GM12892 (cell line): ENCODE measurements at places on chromosomes 11 and 22.

DNA sequence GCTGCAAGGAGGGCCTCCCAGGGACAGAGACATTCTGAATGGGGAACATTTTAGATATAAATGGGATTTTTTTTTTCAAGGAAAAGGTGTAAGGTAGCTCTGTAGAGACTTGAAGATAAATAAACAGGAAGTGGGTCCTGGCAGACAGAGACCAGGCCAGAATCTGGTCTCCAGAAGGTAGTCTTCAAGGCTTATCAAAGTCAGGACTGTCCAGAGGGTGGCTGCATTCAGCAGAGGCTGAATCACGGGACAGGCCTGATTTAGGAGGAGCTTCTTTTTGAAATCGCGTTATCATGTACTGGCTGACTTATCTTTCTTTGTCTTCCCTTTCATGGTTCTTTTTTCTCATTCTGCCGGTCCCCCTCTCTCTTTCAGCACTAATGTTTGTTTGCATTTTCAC lies 542.9 kb downstream of the NTM start:
- DNase-seq = no peak

DNA sequence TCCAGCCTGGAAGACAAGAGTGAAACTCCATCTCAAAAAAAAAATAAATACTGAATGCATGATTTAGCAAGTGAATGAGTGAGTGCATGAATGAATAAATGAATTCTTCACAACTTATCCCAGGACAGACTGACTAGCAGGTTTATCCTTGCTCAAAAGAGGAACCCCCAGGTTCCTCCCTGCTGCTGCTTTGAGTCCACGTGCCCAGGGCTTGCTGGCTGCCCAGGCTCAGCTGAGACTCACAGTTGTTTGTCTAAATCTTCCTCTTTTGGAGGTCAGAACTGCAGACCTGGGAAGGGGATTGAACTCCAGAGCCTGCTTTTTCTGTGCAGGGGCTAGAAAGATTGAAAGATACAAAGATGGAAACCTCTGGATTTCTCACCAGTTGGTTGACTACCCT lies 117.4 kb upstream of the TMEM45B start:
- DNase-seq = no peak

DNA sequence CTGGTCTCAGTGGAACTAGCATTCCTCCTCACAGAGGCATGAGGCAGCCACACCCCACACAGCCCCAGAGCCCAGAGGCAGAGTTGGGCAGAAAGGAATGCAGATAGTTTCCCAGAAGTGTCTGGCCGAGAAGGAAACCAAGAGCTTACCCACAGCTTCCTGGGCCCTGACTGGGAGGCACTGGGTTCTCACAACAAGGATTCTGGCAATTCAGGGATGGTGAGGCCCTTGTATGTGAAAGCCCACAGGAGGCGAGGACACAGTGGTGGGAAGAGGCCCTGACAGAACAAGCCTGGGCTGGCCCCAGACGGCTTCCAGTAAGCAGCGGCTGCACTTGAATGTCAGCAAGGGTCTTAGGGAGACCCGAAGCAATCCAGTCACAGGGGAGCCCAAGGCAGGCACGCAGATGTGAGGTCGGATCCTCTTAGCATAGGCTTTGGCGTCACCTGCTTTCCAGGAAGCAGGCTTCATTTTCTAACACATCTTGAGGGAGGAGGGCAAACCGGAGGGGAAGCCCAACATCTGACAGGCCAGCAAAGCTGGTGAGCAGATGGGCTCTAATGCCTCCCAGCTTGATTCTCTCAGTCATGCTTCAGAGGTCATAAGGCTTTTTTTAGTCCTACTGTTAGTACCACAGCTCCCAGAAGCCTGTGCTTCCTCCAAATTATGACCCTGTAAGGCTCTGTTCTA lies 78.3 kb upstream of the AKIP1 start:
- DNase-seq = peak; percentile 50

DNA sequence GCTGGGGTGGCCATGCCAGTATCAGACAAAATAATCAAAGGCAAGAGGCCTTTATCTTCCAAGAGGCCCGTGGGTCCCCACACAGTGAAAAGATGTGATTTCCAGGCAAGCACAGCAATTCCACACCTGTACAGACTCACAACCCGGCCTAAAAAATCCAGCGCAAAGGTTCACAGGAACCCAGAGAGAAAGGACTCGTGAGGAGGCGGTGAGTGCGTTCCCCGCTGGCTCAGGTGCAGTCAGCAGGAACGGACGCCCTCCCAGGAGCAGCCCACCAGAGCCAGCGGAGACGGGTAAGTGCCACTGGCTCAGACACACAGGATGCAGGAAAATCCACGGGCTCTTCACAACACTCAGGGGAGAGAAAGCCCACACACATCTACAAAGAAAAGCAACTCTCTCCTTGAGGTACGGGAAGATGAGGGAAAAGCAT lies 4.4 kb downstream of the TOLLIP start:
- no peak for DNase-seq

DNA sequence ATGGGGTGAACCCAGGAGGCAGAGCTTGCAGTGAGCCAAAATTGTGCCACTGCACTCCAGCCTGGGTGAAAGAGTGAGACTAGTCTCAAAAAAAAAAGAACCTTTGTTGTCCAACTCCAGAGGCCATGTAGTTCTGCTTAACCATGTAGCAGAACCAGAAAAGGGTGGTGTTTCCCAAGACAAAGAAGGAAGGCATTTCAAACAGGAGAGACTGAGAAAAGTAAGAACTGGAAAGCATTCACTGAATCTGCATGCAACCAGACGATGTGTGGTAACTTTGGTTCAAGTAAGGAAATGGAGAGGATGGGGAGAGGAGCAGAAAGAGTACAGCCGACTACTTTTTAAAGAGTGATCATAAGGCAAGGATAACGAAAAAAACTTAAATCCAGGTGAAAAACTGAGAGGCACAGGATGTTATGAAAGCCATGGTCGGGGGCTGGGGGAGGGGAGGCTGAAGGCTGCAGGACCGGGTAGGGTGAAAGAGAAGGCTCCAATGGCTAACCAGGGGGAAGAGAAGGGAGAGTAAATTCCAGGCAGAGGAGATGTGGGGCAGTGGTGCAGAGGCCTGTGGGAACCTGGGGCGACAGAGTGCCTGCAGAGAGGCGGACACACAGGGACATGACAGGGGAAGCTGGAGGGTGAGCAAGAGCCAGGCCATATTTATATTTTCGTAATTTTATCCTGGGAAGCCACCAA lies 48.8 kb downstream of the MAPK1 start:
- DNase-seq = no peak

DNA sequence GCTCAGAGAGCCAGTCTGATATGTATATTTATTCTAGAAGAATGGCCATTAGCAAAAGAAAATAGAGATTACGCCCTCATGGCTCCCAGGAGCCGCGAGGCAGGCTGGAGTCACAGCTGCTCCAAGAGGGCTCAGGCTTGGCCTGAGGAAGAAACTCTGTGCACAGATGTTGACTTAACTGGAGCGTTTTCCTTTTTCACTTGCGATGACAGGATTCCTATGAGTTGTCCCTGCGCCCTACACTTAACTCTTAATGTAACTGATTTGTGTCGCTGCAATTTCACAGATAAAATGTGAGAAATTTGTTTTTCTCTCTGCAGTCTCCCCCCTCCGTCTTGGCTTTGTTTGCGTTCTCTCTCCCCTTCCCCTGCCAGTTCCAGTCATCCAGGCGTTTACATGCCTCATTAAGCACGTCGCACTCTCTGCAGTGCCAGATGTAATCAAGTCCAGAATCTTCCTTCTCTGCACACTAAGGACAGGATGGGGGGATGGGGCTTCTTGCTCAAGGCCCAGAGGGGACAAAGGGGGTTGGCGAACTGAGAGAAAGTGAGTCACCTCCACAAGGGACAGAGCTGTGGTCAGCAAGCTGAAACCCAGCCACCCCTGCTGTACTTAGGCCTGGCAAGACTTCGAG lies 1060.1 kb downstream of the NTM start:
- no peak for DNase-seq

GRCh38 chr22:33923033-33923432 lies 2.8 kb upstream of the LARGE1 start:
- no peak for DNase-seq

- DNase-seq = no peak
Measured at GRCh38 chr22:39994566-39995392, at the start of gene FAM83F. FAM83F (plus strand) TSS chr22:39994954; CDS start chr22:39995043, 89 bp downstream.

DNA sequence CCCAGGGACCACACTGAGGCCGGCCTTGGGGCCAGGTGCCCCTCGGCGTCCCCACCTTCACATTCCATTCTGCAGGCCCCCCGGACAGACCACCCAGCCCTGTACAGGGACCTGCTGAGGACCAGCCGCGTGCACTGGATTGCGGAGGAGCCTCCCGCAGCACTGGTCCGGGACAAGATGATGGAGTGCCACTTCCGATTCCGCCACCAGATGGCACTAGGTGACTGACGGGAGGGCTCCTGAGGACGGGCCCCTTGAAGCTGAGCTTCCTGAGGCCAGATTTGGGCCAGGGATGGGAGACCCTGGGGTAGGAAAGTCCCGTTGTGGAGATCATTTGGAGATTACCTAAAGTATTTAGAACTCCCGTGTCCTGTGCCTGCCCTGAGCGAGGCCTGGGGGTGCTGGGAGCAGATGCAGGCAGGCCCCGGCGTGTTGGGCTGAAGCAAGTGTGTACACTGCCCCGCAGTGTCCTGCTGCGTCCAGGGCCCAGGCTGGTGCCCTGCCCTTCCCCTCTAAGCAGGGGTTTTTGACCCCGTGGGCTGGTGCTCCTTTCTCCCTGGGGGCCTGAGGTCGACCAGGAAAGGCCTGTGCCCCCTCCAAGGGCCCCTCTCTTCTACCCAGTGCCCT lies 20.0 kb downstream of the TRMU start:
- peak; percentile 83 for DNase-seq

DNA sequence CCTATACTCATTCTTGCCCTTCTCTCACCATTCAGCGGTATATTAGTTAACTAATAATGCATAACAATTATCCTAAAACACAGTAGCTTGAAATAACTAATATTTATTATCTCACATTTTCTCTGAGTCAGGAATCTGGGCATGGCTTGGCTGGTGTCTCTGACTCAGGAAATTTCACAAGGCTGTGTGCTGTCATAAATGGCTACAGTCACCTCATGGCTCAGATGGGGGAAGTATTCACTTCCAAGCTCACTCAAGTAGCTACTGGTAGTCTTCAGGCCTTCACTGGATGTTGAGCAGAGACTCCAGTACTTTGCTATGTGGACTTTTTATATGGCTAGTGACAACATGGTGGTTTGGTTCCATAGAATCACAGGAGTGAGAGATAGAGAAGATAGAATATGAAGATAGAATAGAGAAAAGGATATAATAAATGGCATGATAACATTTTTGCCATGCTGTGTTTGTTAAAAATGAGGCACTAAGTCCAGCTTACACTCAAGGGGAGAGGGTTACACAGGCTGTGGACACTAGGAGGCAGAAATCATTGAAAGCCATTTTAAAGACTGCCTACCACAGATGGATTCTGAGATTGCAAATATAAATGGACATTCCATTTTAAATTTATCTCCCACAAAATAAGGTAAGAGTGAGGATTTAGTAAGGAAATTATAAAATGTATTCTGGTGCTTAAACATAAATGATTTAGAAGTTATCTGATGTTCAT lies 997.8 kb upstream of the CHORDC1 start:
- DNase-seq = no peak

DNA sequence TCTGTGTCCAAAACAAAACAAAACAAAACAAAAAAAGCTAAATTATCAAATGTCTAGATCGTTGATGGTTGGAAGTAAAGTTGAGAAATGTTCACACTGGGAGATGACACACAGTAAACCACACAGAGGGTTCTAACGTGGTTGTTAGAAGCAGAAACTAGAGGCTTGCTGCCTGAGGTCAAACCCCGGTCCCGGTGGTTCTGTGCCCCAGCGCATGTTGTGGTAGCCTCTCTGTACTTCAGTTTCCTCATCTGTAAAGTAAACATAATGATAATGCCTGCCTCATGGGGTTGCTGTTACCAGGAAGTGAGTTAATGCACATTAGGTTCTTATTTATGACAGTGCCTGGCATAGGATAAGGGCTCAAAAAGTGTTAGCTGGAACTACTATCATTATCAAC lies 33.4 kb downstream of the PPARA start:
- no peak for DNase-seq

DNA sequence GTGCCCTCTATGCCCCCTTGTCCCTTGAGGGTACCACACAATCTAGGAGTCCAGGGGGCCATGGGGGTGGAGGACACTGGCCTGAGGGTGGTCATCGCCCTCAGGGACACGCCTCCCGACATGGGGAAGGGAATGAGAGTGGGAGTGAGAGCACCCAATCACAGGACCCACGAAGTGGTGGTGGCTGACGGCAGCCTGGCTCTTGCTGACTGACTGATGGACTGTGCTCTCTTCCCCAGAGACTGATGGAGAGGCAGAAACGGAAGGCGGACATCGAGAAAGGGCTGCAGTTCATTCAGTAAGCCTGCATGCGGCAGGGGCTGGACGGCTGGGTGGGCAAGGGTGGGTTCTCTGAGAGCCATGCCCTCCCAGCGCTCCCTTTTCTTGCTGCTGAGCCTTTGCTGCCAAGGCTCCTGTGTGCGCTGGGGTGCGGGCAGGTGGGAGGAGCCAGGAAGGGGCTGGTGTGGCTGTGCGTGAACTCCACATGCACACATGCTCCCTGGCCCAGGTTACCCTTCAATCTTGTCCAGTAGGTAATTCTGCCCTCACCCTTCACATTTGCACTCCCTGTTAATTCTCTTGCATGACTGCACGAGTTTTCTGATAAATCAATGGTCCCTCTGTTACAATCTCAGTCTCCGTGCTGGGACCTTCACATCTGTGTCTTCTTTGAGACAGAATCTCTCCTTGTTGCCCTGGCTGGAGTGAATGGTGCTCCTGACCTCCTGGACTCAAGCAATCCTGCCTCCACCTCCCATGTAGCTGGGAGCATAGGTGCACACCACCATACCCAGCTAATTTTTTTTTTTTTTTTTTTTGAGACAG lies 19.3 kb downstream of the ZC3H7B start:
- no peak for DNase-seq

- no peak for DNase-seq
Measured at GRCh38 chr11:43567396-43567975, 113.1 kb upstream of the HSD17B12 start.

DNA sequence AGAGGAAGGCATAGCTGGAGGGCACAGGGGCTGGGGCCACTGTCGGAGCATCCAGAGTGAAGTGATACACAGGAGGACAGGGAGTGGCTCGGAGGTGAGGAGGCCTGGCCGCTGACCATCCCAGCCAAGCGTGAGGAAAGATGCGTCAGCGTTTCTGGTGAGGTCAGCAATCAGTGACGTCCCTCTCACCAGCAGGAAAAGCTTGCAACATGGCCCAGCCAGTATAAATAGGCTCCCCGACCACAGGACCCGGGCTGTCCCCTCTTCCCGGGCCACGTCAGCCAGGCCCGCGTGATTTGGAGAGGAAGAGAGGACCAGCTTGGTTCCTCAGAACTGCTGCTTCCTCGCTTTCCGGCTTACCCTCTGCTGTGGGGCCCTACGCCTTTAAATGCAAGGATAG lies 4.2 kb upstream of the OSM start:
- DNase-seq = no peak

- DNase-seq = no peak
Measured at GRCh38 chr22:23264610-23265367, 84.5 kb downstream of the BCR start.

- DNase-seq = no peak
Measured at GRCh38 chr11:101346591-101346990, 217.0 kb upstream of the PGR start.

- peak; percentile 80 for DNase-seq
Measured at GRCh38 chr11:65524741-65525545, at the start of gene SCYL1. SCYL1 (plus strand) TSS chr11:65525083; CDS start chr11:65525154, 71 bp downstream.

GRCh38 chr22:41682033-41682807 lies 6.4 kb downstream of the SNU13 start:
- peak; percentile 67 for DNase-seq

GRCh38 chr11:126194121-126194543 lies 17.3 kb downstream of the RPUSD4 start:
- DNase-seq = no peak

- DNase-seq = no peak
Measured at GRCh38 chr11:65781962-65782815, 1.4 kb upstream of the AP5B1 start.
